ENCODE measurements at places on chromosomes 12 and 14. TPM values are rescaled to one million over a fixed set of nuclear protein-coding genes. Genes with fewer than 3 reads are reported as not detected.
A peak's percentile ranks its signal among the peaks of the same experiment; 100 is the strongest.

GRCh38 chr14:80954687-80955299 lies 628 bp upstream of the TSHR start:
- peak; percentile 71 for DNase-seq

DNA sequence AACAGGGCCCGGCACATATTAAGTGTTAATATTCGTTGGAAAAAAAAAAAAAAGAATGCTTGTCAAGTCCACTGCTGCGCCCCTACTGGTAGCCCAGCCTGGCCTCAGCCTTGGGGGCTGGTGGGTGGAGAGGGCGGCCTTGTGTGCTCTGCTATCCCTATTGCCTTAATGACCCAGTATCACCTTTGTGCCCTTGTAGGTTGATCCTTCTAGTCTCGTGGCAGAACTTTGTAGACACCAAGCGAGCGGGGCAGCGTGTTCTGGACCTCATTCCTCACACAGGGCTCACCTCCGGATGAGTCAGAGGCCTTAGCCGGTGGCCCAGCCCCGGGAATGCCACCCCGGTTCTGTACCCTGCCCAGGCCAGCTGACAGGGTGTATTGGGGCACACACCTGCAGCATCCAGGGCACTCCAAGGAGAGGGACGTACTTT lies 1.8 kb upstream of the RCOR1 start:
- no peak for DNase-seq

DNA sequence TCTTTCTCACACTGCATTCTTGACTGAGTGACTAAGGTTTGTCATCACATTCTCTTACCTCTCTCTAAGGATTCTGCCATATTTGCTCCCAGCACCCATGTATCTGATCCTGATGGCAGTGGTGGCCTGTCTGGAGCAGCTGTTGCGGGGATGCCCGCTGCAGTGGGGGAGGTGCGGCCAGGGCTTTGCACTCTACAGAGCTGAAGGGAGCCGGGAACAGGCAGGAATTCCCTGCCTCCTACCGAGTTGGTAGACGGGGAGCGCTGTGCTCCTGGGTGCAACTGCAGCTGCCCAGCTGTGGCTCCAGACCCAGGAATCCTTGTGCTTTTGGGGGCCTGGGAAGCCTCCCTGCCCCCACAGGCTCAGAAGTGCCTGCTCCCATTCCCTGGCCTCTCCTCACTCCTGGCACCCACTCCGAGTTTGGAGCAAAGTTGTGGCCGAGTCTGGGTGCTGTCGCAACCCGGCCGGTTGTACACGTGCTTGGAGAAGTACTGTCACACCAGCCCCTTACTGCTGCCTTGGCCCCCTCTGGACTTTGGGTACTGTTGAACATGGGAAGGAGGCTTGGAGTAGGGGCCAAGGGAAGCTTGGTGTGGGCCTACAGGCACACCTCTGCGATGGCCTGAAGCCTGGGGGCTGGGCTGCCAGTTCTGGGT lies 106.9 kb upstream of the OR4E1 start:
- no peak for DNase-seq

- DNase-seq = no peak
Observed at GRCh38 chr12:122368361-122369073, 54.0 kb downstream of the CLIP1 start.

DNA sequence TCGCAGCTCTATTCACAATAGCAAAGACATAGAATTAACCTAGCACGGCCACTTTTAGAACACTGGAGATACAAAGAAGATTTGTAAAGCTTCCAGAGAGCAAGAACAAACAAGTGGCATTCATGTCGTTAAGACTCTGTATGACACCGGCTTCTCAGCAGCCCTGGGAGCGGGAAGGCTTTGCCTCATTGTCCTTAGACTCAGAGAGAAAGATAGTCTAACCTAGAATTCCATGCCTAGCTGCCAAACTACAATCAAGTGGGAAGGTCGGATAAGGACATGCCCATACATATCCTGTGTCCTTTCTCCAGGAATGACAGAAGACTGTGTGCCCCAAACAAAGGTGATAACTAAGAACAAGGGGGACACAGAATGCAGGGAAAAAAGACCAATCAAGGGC lies 1038.3 kb downstream of the BCL11B start:
- no peak for DNase-seq

DNA sequence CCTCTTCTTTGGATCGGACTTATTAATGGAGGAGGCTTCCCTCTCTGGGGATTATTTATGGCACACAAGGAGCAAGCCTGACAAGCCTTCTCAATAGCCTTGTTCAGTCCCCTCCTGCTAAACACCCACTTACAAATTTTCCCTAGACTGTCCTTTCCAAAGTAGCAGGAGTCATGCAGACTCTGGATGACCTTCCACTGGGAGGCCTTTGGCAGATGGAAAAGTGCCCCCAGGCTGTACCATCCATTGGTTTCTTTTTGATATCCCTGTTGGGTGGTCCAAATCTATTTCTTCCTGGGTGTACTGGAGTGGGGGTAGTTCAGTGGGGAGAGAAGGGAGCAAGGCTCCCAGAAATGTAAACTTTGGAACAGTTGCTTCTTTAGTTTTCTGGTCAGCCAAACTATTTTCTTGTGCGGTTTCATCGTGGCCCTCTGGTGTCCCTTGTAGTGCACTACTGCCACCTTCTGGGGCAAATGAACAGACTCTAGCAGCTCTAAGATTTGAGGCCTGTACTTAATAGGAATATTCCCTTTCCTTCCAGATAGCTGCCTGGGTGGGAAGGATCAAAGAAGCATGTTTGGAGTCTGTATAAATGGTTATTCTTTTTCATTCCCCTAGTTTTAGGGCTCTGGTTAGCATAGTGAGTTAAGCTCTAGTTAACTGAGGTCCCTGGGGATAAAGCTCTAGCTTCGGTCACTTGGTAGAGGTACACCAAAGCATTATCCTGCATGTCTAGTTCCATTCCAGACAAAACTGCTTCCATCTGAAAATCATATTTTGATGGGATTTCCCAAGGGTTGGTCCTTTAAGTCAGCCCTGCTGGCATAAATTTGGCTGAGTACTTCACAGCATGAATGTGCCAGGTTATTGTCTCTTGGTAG lies 409.5 kb downstream of the SLC6A15 start:
- DNase-seq = peak; percentile 11

Gene TCP11L2
- total RNA-seq = 213 TPM

Gene PLEKHA5
- total RNA-seq = 11.0 TPM
